ENCODE measurements at places on chromosomes 6 and 20.

DNA sequence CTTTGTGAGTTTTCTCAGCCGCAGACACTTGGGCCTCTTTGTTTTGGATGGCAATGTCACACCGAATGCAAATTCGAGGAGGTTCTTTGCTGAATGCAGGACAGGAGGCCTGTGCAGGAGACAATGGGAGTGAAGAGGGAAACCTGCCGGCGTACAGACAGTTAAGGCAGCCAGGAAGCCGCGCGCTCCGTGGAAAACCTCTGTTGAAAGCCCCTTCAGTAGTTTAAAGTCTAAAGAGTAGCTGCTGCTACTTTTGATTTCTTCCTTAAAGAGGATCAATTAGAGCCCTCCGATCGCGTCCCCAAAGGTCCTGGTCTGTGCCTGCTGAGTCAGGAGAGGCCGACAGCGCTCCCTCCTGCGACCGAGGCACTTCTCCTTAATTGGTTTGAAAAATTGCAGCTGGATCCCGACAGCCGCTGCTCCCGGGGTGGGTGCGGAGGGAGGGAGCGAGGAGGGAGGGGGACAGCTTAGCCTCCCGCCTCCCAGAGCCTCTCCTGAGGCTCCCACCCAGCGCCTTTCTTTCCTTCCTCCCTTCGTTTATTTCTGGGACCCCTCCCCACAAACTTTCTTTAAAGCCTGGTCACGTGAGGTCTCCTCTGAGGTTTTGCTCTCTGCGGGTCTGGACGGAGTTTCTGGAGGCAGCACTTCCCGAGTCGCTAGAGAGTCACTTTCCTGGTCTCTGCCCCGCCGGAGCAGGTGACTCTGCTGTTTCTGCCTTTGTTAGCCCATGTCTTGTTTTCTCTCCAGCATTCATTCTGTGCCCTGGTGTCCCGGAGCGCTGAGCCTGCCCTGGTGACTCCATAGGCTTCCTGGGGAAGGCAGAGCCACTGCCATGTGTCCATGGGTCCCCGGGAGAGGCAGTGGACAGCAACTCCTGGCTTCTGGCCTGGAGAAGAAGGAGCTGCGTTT lies 22.3 kb upstream of the RPP40 start:
- no peak for DNase-seq

GRCh38 chr6:2579241-2579761 lies 171.4 kb downstream of the MYLK4 start:
- DNase-seq: no peak

GRCh38 chr6:50093116-50093937 lies 43.6 kb upstream of the DEFB112 start:
- no peak for DNase-seq

DNA sequence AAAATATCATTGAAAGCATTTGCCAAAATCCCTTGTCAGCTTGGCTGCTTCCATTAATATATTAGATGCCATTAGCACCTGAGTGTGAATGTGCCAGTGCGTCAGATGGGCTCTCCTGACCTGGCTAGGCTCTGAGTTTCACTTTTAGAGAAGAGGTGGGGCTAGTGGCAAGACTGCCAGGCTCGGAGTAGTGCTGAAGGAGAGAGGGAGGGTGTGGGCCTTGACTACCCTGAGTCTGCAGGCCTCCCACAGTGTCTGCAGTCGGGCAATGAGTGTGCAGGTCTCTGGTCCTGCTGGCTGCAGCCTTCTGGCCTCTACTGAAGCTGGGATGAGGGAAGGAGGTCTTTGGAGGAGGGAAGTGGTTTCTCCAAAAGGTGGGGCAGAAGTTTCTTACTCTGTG lies 34.6 kb upstream of the PNPLA1 start:
- DNase-seq: no peak

DNA sequence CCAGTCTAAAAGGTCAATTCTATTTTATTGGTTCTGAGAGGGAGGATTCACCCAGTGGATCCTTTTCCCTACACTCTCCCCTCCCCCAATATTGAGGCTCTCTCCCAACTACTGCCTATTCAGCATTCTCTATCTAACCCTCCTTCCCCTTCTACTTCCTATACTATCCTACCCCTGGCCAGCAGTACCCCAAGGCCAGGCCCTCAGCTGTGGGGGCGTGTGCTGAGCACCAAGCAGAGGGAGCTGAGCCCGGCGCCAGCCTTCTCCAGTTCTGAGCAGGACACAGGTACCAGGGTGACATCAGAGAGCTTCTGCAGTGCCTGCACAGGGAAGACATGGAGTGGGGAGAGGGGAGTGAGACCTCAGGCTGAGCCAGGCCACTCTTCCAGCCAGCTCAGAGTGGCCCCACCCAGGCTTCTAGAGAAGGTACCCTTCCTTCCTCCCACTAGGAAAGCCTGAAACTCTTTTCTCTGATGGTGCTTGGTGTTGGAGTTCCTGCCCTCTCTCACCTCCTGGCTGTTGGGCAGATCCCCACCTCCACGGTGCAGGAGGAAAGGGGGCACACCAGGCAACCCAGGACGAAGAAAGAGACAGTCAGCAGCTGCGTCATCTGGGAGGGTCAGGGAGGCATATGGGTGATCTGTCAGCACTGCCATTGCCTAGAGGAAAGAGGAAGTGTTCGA lies 1.9 kb downstream of the DDAH2 start:
- DNase-seq: no peak

DNA sequence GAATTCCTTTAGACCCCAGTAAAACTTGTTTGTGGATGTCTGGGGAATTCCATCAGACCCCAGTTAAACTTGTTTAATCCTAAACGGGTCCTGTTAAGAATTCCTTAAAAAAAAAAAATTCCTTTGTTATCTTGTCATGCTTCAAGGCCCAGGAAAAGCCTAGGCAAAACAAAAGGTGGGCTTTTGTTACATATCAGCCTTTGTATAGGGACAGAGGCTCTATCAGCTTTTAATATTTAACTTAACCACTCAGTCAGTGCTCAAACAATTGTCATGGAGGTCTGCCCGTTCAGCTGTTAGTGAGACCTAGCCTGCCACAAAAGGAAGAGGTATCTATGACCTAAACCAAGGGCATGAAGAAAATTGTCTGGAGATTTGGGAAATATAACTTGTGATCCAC lies 53.1 kb downstream of the SLC22A1 start:
- DNase-seq: no peak

GRCh38 chr6:159627939-159628338 lies 65.1 kb downstream of the SOD2 start:
- no peak for DNase-seq

DNA sequence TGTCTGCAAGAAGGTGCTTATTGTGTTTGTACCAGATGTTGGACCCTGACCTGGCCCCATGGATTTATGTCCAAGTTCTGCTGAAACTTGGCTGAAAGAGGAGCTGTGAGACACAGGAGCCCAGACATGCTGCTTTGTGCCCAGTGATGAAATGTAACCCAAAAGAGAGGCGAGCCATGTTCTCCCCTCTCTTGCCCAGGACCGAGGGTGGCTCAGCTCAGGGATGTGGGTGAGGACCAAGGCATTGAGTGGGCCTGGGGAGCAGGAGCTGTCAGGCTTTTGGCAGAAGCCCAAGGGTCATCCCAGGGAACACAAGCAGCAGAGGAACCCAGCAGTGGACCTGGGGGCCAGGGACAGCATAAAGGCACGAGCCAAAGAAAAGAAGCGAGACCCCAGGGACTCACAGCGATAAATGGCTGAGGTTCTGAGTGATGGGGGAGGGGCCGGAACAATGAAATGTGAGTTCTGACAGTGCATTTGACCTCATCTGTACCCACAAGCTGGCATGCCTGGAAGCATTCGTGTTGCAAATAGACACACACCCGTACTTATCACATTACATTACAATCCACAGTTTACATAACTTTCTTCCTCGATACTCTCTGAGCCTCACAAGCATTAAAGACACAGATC lies 363.4 kb upstream of the JARID2 start:
- no peak for DNase-seq

Measured in activated CD4-positive, alpha-beta T cell treated with anti-CD3 and anti-CD28 coated beads for 24 hours (primary cell).